ENCODE measurements at places on chromosomes 7 and 10.

DNA sequence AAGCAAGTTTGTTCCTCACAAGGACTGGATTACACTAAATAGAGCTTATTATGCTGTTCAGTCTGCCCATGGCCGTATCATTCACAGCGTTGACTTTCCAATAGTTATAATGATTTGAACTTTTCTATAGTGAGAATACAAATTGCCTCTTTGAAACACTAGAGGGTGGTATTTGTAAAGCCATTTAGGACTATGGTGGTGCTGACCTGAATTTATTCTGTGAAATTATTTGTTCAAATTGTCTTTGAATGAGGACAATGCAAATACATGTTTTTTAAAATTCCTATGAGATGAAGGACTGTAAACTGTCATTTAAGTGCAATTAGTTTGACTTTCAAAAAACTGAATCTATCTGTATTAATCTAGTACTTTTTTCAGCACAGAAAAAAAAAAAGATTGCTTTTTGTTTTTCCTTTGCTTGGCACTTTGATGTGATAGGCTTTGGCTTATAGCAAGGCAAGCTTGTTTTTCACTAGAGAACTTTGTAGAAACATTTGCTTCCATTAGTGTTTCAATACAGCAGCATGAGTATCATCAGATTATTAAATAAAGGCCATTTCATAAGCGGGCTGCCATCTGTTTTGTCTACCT is 122.7 kb upstream of the TMEM229A start:
- DNase-seq = no peak

DNA sequence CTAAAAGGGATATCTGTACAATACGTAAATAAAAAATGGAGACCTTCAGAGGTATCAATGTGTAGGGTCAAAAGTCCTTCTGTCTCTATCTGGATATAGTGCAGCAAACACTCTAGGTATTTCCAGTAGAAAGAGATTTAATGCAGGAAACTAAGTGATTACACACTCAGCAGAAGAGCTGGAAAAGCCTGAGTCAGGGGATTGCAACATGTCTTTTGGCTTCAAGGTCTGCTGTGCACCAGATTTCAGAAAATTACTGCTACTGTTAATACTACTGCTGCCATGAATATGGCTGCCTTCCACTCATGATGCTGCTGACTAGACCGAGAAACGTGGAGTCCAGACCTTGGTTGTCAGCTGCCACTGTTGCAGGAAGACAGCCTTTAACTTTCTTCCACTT is 94.9 kb upstream of the DLX6 start:
- no peak for DNase-seq

- DNase-seq = no peak
Observed at GRCh38 chr10:8902926-8903325, 848.4 kb downstream of the GATA3 start.

DNA sequence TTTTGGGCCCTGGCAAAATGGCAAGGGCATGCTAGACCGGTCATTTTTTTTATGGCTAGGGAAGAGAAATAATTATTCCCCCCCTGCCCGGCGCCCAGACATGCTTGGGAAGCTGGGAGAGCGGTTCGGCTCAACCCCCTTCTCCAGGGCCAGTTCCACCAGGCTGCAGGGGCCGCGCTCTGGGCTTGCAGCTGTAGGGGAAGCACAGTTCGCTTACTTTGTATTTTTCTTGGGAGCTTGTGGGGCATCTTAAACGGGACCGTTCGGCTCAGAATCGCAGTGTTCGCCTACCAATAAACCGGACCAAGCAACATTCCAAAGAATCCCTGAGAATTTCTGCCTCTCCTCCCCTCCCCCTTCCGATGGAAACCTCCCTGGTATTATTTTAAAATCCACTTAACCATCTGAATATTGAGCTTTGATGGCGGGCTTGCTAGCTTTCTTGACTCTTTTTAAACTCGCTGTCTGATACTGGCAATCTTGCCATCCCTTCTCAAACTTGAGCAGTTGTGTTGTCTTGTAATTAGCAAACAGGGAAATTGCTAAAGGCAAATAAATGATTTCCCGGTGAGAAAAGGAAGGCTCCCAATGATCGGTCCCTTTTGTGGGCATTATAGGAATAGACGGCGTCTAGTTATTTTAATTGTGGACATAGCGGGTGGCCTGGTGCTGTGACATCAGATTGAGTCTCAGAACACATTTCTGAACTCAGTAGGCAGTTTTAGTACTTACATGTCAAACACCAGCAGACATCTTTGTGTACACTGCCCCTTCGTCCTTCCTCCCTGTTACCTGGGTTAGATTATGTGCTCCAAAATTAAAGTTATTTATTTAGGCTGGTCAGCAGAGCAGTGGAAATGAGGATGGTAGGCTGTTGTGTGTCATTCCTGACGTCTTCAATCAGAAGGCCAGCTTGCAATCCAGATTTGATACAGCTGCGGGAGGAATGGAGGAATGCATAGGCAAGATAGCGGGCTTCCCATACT is 3.4 kb downstream of the TCF7L2 start:
- DNase-seq = no peak

DNA sequence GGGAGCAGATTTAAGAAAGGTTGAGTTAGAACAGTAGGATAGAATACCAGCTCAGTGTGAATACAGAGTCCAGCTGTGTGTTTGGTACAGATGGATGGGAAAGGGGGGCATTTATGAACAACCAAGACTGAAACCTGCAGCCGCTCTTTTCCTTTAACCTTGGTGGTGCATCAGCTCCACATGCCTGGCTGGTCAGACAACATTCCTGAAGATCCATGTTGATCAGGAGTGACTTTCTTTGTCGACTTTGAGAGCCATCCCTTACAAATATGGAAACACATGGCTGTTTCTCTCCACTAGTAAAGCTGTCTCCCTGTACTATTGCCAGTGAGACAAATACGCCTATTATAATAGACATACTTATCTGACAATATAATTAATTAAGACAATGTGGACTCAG is 476.5 kb upstream of the IGFBP3 start:
- no peak for DNase-seq

GRCh38 chr10:31242902-31243301 is 76.1 kb upstream of the ZEB1 start:
- DNase-seq = peak; percentile 42

DNA sequence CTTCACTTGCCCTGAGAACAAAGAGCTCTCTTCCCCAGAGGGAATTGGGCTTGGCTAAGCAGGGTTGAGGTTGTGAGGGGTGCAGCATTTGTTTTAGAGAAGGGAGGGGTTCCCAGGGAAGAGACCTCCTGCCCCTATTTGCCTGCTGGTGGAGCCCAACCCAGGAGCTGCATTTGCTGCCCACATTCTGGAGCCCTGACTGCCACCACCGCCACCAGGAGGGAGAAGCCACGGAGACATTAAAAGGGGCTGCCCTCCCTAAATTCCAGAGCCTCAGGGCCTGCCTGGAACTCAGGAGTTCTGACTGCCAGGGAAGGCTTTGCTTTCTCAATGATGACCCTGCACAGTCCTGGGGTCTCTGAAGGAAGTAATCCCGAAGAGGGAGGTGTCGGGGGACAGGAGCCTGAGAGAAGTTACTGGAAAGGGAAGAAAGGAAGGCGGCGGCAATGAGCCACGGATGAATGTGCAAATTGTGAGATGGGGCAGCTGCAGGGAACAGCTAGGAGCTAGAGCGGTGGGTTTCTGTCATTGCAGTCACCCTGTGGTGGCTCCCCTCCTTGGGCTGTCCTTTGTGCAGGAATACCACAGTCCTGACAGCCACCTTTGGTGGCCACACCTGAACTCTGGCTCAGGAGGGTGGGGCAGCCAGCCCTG is 51.3 kb downstream of the NEURL1 start:
- DNase-seq = no peak

DNA sequence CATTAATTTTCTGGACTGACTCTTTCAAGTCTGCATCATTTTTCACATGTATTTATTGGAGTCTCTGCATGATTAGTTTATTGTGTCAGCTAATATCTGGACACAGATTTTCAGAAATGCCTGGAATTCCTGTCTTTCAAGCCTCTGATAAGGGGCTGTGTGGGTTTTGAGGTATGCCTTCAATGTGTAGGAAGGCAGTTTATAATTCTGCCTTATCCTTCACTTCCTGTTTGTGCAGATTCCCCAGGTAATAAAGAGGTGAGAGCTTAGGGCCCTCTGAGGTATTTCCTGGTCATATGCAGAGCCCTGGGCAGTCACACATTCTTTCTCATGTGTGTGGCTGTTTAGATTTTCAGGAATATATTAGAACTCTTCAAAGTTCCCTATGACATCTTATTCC is 79.4 kb upstream of the PRKCQ start:
- no peak for DNase-seq

GRCh38 chr7:45985902-45986301 is 64.8 kb upstream of the IGFBP3 start:
- DNase-seq = no peak

GRCh38 chr7:133331861-133332260 is 79.0 kb downstream of the EXOC4 start:
- DNase-seq = no peak

DNA sequence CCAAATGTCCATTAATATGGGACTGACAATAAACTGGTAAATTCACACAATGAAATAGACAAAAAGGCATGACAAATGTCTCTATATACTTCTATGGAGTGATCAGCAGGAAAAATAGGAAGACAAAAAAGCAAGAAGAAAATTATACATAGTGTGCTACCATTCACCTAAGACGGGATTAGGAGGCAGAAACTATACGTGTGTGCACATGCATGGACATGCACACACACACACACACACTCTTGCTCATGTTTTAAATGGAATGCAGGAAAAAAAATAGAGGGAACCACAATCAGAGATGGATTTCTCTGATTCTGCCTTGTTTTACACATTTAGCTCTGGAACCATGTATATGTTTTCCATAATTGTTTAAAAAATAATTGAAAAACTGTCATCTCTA is 119.0 kb downstream of the ZFAND4 start:
- DNase-seq = no peak

DNA sequence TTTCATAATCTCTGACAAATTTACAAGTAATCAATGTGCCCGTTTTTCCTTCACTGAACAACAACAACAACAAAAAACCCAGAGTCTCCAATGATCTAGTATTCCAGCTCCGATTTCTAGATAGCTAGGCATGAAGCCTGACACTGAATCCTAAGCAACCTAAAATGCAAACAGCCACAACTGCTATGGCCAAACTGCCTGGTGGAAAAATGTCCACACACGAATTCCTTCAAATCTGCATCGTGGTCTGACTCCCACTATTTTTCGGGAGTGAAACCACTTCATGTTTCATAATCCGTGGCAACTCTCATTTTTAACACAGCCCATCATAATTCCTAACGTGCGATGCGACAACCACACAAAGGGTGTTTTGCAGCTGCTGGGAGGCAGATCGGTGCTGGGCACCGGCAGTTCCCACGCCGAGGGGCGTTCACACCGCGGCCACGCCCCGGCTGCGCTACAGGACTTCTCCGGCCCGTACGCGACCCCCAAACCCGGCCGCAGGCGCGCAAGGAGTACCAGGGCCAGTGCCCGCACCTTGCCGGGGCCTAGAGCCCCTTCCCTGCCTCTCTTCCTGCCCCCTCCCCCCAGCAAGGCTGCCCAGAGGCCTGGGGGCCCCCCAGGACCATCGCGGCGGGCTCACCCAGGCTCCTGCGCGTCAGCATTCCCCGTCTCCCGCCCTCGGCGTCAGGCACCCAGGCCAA is 814 bp downstream of the RUFY2 start:
- peak; percentile 73 for DNase-seq

DNA sequence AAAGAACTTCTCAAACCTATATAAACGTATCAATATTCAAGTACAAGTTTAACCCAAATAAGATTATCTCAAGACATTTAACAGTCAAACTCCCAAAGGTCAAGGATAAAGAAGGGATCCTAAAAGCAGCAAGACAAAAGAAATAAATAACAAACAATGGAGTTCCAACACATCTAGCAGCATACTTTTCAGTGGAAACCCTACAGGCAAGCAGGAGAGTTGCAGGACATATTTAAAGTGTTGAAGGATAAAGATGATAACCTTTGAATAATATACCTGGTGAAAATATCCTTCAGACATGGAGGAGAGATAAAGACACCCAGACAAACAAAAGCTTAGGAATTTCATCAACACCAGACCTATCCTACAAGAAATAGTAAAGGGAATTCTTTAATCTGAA is 82.8 kb downstream of the TES start:
- DNase-seq = no peak

DNA sequence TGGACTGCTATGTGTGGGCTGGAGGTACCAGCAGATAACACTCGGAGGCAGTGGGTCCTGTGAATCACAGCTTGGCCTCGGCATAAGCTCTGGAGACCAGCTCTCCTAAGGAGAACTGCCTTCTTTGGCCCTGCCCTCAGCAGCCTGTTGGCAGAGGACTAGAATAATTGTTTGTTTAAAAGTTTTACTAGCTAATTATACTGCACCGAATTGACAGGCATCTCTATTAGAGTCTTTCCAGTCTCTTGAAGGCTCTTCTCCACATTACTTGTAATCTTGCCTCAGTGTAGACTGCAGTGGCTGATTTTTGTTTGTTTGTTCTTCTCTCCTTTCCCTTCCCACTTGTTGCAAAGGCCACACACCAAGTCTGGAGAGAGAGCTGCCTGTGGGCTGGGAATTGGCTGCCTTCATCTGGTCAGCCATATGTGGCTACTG is 183.2 kb downstream of the AUTS2 start:
- DNase-seq = no peak

GRCh38 chr7:30349816-30350215 is 65.4 kb downstream of the ZNRF2 start:
- DNase-seq = no peak

- DNase-seq = no peak
Observed at GRCh38 chr7:91570560-91570959, 306.3 kb downstream of the FZD1 start.

DNA sequence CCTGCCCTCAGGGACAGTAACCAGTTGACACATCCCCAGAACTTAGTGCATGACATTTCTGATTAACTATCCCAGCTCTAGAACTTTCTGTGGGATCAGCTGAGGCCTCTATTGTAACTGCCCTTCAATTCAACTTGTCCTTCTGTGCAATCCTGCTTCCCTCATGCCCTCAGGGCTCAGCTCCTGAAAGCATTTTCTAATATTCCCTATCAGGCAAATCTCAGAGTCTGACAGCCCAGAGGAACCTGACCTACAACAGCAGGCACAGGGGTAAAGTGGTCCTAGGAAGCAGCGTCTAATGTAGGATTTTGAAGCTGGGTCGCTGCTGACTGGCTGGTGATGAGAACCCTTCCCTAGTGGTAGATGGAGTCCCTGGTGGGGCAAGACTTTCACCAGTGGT is 13.6 kb upstream of the STN1 start:
- DNase-seq = no peak

DNA sequence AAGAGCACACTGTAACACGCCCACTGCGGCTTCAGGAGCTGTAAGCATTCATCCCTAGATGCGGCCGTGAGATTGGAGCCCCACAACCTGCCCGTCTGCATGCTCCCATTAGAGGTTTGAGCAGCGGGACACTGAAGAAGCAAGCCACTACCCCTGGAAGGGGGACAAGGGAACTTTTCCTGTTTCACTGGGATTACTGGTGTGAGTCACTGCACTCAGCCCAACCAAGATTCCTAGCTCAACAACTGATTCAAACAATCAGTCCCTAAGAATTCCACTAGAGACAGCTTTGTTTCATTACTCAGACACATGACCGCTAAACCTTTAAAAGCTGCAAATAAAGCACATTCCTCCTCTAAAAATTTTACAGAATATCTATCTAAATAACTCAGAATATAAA is 69.8 kb downstream of the ORC5 start:
- no peak for DNase-seq

- DNase-seq = no peak
Observed at GRCh38 chr7:34177476-34177875, 272.1 kb downstream of the BMPER start.

Data from GM10248 (cell line).